ENCODE measurements at places on chromosomes 6 and 20. TPM values are rescaled to one million over a fixed set of nuclear protein-coding genes. Genes with fewer than 3 reads are reported as not detected.

The MLIP gene
- 2.4 TPM for total RNA-seq

The PSORS1C2 gene
- not detected for total RNA-seq

The DSTN gene
- 409 TPM for total RNA-seq

The ANKEF1 gene
- 6.6 TPM for total RNA-seq

The MATN4 gene
- 0.19 TPM for total RNA-seq

The COL21A1 gene
- 3.1 TPM for total RNA-seq

The TUBB gene
- total RNA-seq: 295 TPM

The LY6G6C gene
- not detected for total RNA-seq

The GPRC6A gene
- total RNA-seq: not detected

The FKBP1C gene
- 0.25 TPM for total RNA-seq

The FAM209A gene
- 0.38 TPM for total RNA-seq

The ABCC10 gene
- total RNA-seq: 30.2 TPM

The ECI2 gene
- 51.9 TPM for total RNA-seq

The WFDC2 gene
- total RNA-seq: 2,874 TPM

The ADTRP gene
- total RNA-seq: 2.7 TPM

The OSBPL2 gene
- total RNA-seq: 57.1 TPM

The SLC22A2 gene
- 27.9 TPM for total RNA-seq

The VPS52 gene
- total RNA-seq: 64.4 TPM

The B4GALT5 gene
- 73.3 TPM for total RNA-seq

The ZNF337 gene
- total RNA-seq: 17.1 TPM

The ANKRD6 gene
- total RNA-seq: 29.5 TPM

The STMND1 gene
- not detected for total RNA-seq

The TAPBP gene
- 217 TPM for total RNA-seq

The KCNK15 gene
- total RNA-seq: 11.7 TPM

The AFDN gene
- total RNA-seq: 175 TPM

The GHRH gene
- total RNA-seq: not detected

Data from kidney (tissue), 22 donors.